ENCODE measurements at places on chromosomes 3 and 15.

DNA sequence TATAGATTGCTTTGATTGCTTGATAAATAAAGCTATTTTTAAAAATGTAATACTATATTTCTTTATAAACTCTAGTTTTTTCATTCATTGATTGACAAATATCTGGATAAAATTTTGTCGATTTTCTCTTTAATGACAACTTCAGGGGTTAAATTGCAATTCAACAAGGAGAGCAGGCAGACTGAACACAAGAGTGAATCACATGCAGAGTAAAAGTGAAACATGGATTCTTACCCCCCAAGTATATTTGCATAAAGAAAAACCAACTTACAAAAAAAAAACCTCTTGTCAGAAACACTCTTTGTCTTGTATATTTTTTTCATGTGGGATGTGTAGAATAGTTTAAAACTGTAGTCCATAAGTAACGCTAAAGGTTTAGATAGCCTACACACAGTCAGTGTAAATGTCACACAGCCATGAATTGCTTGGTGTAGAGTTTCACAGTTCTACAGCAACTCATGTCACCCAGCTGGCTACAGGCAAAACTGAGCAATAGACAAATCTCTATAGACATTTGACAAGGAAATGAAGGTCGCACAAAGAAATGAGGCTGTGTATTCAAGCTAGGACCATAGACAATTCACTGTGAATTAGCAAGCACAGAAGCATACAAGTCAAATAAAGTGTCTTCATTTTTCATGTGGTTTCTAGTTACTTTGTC, 141.6 kb downstream of the THRB start:
- no peak for DNase-seq

- DNase-seq: no peak
Observed at GRCh38 chr15:90893175-90894090, 9.1 kb downstream of the FES start.

DNA sequence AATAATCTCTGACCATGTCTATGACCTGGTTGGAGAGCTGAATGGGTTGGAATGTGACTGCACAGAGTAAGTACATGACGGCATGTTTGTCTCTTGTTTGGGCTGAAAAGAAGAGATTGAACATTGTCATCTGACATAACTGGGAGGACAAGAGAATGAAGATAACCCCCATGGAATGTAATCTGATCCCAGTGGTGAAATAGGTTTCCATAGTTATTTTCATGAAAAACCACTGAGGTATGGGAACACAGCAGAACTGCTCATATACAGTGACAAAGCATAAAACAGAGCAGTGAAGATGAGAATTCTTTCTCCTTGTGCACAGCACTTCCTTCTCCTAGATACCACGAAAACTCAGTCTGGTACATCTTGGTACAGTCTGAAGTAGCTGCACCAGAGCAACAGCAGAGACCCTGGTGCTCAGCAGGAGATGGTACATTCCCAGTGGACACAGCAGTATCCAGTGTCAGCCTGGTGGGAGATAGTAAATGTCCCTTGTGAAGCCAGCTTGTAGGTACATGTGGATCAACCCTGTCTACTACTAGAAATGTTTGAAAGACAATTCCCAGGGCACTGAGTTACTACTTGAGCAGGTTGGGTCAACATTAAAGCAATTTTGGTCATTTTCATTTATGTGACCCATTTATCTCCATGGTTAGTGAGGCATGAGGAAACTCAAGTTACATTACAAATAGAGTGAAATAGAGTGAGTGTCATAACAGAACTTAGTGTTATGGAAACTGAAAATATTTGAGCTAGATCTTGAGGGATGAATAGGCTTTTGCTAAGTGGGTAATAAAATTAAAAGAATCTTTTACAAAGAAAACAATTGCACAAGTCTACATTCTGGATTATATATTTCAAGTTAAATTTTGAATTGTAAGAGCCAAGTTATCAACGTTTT, 178.3 kb downstream of the SUCNR1 start:
- no peak for DNase-seq

GRCh38 chr15:25789211-25789610, 73.9 kb downstream of the ATP10A start:
- DNase-seq: no peak

GRCh38 chr3:156180077-156180476, 59.7 kb downstream of the KCNAB1 start:
- peak; percentile 34 for DNase-seq

DNA sequence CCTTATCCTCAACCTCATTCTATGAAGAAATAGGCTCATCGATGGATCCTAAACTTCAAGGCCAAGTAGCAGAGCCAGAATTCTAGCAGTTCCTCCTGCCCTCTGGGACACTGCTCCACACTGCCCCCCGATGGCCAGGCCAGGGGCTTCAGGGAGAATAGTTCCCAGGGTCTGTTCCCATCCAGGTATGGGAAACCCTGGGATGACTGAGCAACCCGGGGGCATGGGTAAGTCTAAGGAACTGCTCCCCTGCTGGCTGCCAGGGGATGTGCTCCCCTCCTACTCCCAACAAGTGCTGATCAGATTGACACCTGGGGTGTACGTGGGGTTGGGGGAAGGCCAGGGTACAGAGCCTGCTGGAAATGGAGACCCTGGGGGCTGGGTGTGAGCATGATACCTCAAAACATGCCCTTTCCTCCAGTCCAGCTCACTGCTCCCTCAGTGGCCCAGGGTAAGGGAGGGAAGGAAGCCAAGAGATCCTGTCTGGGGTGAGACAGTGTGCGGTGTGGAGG, 7.6 kb downstream of the ULK3 start:
- peak; percentile 80 for DNase-seq

DNA sequence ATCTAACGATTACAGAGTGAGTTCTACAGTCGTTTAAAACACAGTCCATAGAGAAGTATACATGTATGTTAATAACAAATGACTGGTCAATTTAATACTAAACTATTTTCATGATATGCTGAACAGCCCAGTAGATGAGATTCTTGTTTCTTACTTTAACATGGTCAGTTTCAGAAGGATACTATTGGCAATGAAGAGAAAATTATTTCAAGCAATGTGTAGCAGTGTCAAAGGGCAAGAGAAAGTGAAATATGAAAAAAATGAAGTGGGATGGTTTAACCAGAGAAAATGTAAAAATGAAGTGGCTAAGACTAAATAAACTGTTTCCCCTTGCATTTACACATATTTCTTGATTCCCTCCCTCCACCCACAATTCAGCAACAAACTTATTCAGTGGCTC, 192.1 kb upstream of the TTC14 start:
- no peak for DNase-seq

DNA sequence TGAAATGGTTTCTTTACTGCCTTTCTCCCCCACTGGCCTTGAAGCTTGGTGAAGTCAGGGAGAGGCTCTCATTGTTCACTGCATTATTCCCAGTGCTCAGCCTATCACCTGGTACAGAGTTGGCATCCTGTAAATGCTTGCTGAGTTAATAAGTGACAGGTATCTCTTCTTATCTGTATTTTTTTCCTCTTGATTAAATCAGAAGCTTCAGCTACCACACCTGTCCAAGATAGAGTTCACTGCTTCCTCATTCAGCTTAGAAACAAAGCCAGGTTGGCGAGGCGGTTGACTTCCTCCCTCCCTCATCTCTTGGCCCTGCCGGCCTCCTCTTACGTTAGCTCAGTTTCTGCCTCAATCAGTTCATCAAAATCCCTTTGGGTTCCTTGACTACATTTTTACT, 142.8 kb downstream of the LIPC start:
- peak; percentile 59 for DNase-seq

GRCh38 chr3:42499478-42499871, 3.0 kb upstream of the VIPR1 start:
- DNase-seq: no peak

- DNase-seq: peak; percentile 62
Observed at GRCh38 chr3:192727032-192727847, at the start of gene FGF12. TSS of gene FGF12 (minus strand) at chr3:192727541.

DNA sequence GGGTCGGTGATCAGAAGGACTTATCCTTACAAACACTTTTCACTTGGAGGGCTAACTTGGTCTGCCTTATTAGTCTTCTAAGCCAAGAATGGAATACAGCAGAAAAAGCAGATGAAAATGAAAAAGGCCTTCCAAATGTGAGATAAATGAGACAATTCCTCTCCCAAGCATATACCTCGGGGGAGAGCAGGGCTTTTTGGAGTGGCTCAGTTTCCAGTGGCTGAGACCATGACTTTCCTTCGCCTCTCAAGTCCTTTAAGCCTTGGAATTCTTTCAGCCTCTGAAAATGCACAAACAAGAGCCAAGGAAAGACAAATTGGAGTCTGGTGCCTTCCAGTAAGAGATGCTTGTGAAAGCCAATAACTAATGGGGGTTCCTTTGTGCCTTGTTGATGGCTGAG, 130.9 kb downstream of the DTWD1 start:
- no peak for DNase-seq

DNA sequence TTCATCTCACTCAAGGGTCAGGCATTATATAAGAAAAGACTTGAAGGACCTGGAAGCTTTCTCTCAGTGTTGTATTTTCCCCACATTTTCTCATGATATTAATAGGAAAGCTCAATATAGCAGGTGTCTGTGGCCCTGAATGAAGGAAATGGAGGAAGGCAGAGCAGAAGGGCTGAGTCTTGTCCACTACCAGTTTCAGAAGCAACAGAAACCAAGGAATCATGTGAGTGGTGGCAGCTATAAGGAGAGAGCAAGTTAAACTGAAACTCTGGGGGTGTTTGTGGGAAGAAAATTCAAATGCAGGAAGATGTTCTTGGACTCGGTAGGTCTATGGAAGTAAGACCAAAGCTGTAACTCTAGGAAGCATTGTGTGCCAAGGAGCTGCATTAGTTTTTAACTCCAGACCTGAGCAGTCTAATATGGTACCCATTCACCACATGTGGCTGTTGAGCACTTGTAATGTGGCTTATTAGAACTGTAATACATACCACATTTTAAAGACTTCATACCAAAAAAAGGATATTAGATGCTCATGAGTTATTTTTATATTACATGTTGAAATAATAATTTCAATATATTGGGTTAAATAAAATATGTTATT, 278.8 kb upstream of the GADL1 start:
- DNase-seq: no peak

DNA sequence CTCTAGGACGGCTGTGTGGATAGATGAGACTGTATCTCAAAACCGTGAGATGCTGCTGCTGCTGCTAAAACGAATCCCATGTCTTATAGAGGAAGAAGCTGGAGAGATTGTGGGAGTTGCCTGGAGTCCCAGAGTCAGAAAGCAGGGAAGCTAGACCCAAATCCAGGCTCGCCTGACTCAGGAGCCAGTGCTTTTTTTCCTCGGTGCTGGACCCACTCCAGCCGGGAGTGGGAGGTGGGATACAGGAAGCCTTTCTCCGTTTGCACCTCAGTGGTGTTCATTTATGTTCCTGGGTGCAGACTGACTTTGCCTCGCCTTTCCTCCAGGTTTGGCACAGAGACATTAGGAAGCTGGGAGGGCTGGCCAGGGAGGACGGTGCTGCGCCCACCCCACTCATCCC, 150.9 kb upstream of the LINGO1 start:
- no peak for DNase-seq

- DNase-seq: no peak
Observed at GRCh38 chr15:29938361-29939335, 116.4 kb upstream of the TJP1 start.

GRCh38 chr15:89809093-89809786, 5.4 kb downstream of the ANPEP start:
- no peak for DNase-seq

DNA sequence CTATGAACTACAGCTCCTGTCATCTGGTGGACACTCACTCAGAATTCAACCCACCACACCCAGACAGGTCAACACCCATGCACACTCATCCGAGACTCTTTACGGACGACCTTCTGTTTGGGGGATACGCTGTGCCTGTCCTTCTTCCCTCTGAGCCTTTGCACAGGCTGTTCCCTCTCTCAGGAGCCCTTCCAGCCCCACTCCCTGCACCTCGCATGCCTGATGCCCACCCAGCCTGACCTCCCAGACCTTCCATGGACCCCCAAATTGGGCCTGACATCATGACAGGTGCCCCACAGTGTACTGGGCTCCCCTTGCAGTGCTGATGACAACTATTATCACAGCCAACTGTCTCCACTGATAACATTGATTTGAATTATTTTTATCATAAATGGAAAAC, 135.8 kb downstream of the NSMCE3 start:
- no peak for DNase-seq

GRCh38 chr3:13579063-13579462, 30.1 kb downstream of the FBLN2 start:
- DNase-seq: peak; percentile 81

- peak; percentile 61 for DNase-seq
Observed at GRCh38 chr3:123804676-123805075, 79.5 kb downstream of the MYLK start.

GRCh38 chr3:34140616-34141015, 342.2 kb downstream of the PDCD6IP start:
- DNase-seq: no peak

GRCh38 chr15:47812470-47812999, 95.2 kb downstream of the SEMA6D start:
- peak; percentile 90 for DNase-seq

GRCh38 chr3:23697416-23697815, 108.3 kb upstream of the UBE2E1 start:
- DNase-seq: no peak

GRCh38 chr3:157695586-157695985, 192.4 kb upstream of the VEPH1 start:
- DNase-seq: no peak

- DNase-seq: no peak
Observed at GRCh38 chr3:42988097-42988496, 9.0 kb downstream of the GASK1A start.

DNA sequence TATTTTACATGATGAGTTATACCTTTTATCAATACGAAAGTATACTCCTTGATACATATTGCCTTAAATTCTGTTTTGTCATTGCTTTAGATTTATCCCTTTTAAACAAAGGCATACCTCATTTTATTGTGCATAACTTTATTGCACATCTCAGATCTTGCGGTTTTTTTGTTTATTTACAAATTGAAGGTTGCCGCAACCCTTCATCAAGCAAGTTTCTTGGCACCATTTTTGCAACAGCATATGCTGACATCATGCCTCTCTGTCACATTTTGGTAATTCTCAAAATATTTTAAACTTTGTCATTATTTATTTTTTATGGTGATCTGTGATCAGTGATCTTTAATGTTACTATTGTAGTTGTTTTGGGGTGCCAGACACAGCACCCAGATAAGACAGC, 20.9 kb downstream of the SNRK start:
- no peak for DNase-seq

DNA sequence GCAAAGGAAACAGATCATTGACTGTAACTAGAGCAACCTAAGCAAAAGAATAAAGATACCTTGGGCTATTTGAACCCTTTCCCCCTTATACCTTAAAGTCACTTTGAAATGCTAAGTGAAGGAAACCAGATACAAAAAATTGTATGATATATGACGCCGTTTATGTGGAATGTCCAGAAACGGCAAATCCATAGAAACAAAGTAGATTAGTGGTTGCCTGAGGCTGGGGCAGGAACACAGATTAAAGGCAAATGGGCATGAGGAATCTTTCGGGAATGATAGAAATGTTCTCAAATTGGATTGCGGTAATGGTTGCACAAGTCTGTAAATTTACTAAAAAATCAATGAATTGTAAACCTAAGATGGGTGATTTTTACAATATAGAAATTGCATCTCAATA, 160.1 kb upstream of the CCDC54 start:
- peak; percentile 20 for DNase-seq

GRCh38 chr15:60731583-60732130, 252.7 kb upstream of the ICE2 start:
- DNase-seq: no peak

All from kidney tubule cell (primary cell).